ENCODE measurements at places on chromosomes 3 and 15.

DNA sequence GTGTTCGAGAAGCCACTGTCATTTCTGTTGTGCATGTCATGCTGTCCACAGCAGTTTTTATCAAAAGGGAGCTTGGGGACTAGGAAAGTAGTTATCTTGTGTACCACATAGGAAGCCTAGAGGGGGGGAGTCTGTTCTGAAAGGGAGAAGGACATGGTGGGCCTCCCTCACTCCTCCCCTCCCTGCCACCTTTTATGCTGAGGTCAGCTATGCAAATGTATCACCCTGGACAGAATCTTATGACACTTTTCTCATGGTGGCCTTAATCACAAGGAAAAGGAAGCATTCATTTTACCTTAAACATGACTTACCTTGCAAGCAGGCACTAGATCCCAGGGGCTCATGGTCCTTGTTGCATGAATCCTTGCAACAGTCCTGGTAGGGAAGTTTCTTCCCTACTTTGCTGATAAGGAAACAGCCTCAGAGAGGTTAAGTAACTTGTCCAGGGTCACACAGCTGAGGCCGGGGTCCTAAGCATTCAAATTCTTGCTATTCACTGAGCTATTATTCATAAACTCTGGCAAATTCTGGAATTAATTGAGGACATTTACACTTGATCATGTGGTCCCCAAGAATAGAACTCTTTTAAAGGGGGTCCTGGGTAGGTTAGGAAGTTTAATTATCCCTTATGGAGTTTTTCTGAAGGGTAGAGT is 81.1 kb upstream of the SLC6A1 start:
- no peak for DNase-seq

DNA sequence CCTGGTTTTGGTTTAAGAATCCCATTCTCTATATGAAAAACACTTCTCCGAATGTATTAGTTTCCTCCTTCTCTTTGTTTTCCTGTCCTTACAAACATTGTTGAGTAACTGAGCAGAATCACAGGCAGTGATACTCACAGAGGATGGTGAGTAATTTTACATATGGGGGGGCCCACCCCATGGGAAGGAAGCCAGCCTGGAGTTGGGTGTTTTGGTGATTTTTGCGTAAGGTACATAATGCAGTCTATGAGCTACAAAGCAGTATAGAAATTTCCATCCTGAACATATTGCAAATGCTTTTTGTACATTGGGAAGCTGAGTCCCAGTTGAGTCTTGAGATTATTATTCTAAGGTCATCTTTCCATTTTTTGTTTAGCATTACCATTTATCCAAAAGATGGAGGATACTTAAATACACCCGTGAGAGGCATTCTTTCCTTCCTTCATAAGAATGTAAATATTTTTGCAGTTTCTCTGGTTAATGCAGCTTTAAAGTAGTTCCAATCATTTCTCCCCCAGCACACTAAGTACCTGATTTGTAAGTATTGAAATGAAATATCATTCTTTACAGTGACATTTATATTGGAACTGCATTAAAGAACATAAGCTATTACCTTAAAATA is 476.8 kb downstream of the AGBL1 start:
- peak; percentile 40 for DNase-seq

- no peak for DNase-seq
Measured at GRCh38 chr15:89330119-89330518, 4.5 kb downstream of the POLG start.

DNA sequence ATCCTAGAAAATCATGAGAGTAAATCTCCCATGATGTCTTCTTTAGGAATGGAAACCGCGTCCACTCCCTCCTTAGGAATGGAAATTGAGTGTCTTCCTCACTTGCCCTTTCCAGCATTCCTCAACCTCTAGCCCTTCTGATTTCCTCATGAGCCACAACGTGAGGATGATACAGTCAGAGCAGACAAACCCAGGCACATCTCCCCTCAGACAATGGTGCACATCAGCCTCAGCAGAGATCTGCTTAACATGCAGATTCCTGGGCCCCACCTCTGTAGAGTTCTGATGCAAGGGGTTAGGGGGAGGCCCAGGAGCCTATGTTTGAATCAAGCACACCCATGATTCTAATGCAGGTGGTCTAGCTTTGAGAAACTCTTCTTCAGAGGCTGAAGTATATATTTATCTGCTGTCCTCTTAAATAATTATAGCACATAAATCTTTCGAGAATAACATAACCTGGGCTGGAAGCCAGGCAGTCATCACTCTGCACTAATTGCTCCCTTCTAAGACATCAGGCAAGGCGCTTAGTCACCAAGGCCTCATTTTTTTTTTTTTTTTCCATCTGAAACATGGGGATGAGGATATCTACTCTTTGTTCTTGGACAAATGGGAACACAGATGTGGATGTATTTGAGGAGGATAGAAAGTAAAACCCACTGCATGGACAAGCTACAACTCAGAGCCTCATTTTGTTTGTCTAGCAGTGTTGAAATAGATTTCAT is 81.7 kb downstream of the PRICKLE2 start:
- peak; percentile 81 for DNase-seq

DNA sequence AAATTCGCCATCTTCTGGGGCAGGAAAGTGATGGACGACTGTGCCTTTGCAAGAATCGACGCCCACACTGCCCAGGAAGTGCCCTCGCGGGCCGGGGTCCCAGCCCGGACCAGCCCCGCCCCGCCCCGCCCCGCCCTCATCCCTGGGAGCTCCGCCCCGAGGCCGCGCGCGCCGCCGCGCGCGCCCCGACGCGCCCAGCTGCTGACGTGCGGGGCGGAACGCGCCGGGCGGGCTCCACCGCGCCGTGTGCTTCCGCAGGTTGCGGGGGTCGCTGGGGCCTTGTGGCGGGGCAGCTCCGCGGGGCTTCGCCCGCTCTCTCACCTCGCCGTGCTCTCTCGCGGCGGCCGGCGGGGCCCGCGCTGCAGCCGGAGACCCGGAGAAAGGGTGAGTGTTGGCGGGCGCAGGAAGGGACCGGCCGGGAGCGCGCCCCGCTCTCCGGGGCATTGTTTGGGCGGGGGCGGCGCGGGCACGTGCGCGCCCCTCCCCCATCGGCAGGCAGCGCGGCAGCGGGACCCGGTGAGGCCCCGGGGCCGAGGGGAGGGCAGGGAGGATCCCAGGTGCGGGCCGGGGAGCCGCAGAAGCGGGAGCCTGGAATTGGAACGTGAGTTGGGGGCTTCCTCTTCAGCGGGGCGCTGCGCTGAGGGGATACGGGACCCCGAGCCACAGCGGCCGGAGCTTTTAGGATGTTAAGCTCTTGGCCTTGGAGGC is at the start of gene YEATS2:
TSS of gene YEATS2 (plus strand) at position 188 of the 708 bp plus-strand sequence. CDS start 17,366 bp downstream, outside the sequence.
- peak; percentile 63 for DNase-seq

- no peak for DNase-seq
Measured at GRCh38 chr15:66850078-66850991, 148.3 kb downstream of the SMAD6 start.

DNA sequence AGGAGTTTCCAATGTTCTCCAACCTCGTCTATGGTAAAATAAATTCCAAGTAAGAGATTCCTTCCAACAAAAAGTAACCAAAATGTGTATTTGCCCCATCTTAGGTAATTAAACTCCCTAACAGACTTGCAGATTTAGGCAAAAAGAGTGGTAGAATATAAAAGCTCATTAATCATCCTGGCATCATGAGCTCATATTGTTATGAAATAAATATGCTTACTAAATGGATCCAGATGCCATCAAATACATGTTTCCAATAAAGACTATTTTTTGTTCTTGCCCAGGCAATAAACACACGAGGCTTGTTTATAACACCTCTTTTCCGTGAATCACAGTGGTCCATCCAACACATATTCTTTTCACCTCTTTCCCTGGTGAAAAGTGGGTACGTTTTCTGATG is 189.4 kb downstream of the THSD4 start:
- DNase-seq, result no peak

DNA sequence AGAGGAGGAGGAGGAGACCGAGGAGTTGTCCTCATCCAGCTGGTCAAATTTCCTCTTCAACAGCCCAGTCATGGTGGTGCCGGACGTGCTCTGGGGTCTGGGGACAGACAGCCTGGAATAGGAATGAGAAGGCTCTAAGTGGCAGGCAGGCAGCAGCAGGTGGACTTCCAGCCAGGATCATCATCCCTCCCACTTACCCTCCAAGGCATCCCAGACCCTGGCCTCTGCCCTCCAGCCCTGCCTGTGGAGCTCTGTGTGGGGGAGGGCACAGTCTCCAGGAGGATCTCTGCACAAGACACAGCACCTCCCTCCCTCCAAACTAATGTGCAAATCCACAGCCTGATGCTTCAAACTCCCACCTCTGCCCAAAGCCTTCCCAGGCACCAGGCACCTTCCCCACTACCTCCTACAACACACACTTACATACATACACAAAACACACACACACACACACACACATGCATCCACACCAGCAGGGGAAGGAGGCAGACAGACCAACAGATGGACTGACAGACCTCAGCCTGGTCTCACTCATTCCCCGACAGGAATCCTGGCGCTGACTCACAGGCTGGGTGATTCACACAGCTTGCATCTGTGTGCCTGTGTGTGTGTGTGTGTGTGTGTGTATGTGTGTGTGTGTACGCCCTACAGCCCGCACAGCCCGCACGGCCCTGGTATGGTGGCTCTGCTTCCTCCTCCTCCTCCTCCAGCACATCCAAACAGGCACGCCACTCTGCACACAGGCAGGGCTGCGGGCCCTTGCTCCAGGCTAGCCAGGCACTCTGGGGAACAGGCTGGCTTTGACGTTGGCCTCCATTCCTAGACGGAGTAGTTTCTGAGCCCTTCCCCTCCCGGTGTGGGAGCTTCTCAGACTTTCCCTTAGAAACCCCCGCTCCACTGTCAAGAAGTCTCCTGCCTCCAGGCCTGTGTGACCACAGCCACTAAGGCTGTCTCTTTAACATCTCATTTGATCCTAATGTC is 6.5 kb downstream of the CSRNP1 start:
- DNase-seq, result peak; percentile 97

DNA sequence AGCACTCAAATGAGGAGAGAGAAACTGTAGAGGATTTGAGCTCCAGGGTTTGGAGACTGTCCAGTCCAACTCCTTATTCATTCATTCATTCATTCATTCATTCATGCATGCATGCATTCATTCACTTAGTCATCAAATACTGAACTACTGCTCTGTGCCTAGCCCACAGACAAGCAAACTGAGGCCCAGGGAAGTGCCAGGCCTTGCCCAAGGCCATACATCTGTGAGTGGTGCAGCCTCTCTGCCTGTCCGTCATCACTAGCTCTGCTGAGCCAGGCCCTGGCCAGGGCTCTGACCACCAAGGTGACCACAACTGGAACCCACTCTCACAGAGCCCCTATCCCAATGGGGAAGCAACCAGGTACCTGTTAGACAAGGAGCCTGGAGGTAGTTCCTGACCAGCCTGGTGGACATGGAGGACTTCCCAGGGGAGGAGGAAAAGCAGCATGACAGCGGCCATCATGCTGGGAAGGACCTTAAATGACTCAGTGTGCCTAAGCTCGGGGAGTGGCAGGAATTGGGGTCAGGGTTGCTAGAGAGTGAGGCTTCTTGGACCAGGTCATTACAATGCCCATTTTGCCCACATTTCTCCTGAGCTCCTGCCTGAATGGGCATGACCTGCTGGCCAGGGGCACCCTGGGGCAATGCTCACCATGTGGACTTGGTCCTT is 27.5 kb upstream of the RPL29 start:
- DNase-seq, result no peak

GRCh38 chr3:108907194-108907593 is 46.5 kb downstream of the GUCA1C start:
- DNase-seq, result no peak

DNA sequence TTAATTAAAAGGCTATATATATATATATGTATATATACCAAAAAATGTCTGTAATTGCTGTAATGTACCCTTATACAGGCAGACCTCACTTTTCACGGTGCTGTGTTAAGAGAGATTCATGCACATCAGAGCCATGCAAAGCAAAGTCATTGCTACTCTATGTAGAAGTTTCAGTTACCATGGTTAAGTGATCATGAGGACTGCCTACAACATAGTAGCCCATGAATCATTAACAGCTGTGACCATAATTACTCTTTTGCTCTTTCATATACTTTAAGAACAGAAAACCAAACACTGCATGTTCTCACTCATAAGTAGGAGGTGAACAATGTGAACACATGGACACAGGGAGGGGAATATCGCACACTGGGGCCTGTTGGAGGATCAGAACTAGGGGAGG is 225.3 kb upstream of the EPHA3 start:
- no peak for DNase-seq

DNA sequence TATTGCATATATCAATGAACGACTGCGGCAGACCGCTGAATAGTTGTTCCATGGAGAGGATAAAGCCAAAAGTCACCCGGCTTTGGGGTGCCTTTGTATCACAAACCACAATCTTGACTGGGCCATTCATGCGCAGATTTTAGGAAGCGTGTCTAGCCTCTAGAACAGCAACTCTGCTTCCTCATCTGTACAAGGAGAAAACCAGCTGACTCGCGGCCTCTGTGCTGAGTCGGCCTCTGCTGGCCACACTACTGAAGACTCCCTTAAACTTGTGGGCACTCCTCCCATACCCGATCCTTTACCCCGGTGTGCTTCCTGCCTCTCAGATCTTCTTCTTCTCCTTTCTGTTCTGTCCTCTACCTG is 872 bp downstream of the DLEC1 start:
- peak; percentile 15 for DNase-seq

DNA sequence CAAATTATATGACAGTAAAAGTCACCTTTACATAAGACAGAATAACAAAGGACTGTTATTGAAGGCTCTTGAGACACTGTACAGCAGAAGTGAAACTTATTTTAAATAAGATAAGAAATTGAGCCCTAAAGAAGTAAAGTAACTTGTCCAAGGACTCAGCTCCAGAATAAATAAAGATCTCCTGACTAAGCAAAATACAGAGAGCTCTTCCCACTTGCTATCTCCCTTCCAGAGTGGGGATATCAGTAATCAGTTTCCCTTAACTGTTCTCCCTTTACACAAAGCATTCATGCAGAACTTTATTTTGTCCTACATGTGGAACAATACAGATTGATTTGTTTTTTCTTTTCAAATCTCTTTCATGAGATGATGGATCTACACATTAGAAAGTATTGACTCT is 129.5 kb upstream of the BHLHE40 start:
- no peak for DNase-seq

GRCh38 chr3:46482632-46483350 is 15.0 kb upstream of the RTP3 start:
- peak; percentile 20 for DNase-seq

All from MCF 10A (cell line).